ENCODE measurements at places on chromosomes 12 and 14.

GRCh38 chr12:94532490-94533422, 73.1 kb upstream of the CEP83 start:
- DNase-seq, result peak; percentile 51

GRCh38 chr14:64765740-64766302, 61.6 kb downstream of the PLEKHG3 start:
- no peak for DNase-seq

DNA sequence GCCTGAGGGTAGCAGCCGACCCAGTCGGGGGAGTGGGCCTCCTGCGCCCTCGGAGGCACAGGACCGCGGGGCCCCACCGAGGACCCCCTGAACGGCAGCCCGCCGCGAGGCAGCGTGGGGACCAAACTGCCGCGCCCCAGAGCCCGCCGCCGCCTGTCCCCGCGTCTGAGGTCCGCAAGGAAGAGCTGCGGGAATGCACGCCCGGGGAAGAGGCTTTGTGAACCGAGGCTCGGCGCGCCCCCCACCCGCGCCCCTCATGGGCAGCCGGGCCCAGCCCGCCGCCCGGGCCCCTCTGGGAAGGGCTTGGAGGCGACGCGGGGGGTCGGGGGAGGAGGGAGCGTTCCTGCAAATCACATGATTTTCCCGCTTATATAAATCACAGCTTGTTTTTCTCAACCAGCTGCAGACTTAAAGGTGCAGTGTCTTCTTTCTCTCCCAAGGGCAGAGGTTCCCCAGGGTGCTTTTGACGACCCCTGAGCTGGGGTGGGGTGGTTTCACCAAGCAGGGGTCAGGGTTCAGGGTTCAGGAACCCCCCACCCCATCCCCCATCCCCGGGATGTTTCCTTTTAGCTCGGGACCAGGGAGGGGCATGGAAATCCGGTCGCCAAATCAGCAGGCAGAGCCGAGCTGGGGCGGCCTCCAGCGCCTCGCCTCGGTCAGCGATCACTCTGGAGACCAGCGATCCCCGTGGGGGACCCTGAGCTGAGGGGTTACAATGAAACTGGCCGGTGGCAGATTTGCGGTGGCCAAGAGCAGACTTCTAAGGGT, 44.7 kb upstream of the ATP23 start:
- no peak for DNase-seq

DNA sequence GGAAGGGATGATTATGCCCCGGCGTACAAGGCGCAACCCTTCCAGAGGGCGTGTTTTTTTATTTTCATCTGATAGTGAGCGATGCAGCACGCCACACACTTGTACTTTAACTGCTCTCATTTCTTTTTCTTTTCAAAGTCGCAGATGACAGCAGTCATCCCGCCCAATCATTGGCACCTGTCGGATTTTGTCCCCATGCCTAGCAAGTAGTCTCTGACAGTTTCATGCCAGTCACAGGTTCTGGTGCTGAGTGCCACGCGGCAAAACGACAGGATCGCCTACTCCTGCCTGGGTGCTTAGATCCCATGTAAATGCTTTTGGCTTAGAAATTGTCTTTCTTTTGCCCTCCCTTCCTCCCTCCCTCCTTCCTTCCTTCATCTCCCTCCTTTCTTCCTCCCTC, 117.7 kb downstream of the GLT1D1 start:
- no peak for DNase-seq

GRCh38 chr14:81855007-81855406, 321.4 kb upstream of the SEL1L start:
- no peak for DNase-seq

- no peak for DNase-seq
Observed at GRCh38 chr12:40331886-40332285, 107.1 kb downstream of the LRRK2 start.

- no peak for DNase-seq
Observed at GRCh38 chr14:96162741-96163140, 41.9 kb upstream of the BDKRB2 start.

GRCh38 chr12:94717656-94718055, 67.3 kb upstream of the TMCC3 start:
- no peak for DNase-seq

DNA sequence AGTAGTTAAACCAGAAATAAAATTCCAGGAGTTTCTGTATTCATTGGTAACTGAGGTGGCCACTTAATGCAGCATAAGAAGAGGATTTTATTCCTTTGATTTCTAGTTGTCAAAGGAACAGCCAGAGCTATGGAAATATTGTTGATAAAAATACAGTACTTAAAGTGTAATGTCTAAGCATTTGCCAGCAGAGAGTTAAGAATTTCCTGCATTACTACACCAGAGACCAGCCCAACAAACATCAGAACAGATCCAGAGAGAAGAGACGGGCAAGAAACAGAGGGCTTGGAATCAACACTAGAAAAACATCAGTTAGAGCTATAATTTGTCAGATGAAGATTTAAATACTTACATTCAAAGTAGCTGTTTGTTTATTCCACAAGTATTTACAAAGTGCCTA, 77.9 kb downstream of the ST8SIA1 start:
- no peak for DNase-seq
